CD4-positive, alpha-beta T cell treated with Interleukin-17A for 1 hour (primary cell): ENCODE measurements at places on chromosomes 13 and 19.
A peak's percentile ranks its signal among the peaks of the same experiment; 100 is the strongest.

DNA sequence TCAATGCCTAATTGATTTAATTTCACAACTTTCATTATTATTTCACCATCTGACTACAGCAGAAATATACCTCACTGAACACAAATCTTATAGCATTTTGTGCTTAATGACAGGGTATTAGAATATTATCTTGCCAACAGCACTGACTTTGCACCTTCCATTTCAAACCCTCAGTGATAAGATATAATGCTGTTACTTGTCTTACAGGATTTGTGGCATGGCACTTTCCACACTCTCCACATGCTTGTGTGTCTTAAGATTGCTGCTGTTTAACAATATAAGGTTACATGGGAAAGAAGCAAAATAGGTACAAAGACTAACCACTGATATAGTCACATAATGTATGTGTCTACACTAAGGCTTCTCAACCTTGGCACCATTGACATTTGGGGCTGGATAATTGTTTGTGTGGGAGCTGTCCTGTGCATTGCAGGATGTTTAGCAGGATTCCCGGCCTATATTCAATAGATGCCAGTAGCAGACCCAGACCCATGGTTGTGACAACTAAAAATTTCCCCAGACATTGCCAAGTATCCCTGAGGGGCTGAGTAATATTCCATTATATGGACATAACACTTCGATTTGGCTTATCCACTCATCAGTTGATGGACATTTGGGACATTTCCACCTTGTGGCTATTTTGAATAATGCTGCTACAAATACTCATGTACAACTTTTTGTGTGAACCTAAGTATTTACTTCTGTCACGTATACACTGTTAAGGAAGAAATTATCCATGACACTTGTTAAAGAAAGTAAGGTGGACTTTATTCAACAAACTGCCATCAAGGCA lies 5.7 kb upstream of the DIAPH3 start:
- DNase-seq, result no peak

- no peak for DNase-seq
Measured at GRCh38 chr19:15213715-15214381, 13.1 kb upstream of the NOTCH3 start.

DNA sequence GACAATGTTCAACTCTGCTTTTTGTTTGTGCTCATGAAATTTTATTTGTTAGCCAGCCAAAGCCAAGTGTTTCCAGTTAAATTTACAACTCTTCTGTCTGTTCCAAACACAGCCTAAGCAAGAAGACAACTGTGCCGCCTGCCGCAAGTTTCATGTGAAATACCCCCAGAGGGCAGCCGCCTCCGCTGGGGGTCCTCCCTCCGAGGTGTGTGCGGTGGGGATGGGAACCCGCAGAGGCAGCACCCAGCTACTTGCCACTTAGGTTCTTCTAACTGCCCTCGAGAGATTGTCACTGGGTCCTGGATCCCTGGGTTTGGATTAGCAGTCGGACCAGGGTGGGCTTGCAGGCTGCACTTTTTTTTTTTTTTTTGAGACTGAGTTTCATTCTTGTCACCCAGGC lies 28.5 kb downstream of the ATP11A start:
- no peak for DNase-seq

GRCh38 chr13:77184455-77184854 lies 142.4 kb downstream of the MYCBP2 start:
- peak; percentile 5 for DNase-seq

DNA sequence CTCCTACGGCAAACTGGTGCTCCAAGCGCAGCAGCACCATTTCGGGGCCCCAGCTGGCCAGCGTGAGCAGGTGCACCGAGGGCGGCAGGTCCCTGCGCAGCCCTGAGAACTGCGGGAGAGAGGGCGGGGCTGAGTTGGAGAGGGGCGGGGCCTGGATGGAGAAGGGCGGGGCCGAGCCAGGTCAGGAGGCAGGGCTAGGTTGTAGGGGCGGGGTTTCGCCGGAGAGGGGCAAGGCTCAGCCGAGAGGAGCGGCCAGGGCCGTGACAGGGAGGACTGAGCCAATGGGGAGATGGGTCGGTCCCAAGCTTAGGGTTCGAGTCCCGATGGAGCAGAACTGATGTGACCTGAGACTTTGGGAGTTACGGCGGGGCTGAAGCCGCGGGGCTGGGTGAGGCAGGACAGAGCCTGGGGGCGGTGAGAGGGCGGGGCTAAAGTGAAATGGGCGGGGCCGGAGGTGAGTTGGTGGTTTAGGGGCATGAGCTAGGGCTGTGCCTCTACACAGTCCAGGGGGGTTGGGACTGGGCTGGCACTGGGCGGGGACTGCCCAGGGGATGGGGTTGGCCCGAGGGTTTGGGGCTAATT lies 19.0 kb downstream of the MAN2B1 start:
- DNase-seq, result peak; percentile 39

DNA sequence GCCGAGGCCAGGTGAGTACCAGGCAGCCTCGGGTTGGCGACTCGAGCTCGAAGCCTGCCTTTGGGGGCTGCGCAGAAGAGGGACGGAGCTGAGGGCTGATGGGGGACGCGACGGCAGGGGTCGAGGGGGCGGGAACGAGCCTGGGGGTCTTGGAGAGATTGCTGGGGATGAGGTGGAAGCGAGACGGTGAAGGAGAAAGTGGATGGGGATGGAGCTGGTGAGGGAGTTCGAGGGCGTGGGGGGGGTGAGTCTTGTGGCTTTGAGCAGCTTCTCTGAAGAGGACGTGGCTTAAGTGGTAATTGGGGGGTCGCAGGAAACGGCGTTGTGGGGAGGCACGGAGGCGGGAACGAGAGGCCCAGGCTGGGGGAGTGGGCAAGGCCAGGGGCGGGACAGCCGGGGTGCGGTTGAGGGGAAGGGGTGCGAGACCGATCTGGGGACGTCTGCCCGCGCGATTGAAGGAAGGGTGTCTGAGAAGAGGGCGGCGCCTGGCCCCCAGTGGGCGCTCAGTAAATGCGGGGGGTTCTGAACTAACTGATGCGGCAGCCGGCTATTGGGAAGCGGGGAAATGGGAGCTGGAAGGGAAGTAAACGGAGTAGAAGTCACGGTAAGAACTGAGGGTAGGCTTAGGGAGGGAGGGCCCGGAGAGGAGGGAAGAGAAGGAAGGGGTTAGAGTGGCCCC lies 426 bp downstream of the MYO9B start:
- DNase-seq, result peak; percentile 72

- no peak for DNase-seq
Measured at GRCh38 chr13:21688056-21688455, 17.2 kb downstream of the FGF9 start.

DNA sequence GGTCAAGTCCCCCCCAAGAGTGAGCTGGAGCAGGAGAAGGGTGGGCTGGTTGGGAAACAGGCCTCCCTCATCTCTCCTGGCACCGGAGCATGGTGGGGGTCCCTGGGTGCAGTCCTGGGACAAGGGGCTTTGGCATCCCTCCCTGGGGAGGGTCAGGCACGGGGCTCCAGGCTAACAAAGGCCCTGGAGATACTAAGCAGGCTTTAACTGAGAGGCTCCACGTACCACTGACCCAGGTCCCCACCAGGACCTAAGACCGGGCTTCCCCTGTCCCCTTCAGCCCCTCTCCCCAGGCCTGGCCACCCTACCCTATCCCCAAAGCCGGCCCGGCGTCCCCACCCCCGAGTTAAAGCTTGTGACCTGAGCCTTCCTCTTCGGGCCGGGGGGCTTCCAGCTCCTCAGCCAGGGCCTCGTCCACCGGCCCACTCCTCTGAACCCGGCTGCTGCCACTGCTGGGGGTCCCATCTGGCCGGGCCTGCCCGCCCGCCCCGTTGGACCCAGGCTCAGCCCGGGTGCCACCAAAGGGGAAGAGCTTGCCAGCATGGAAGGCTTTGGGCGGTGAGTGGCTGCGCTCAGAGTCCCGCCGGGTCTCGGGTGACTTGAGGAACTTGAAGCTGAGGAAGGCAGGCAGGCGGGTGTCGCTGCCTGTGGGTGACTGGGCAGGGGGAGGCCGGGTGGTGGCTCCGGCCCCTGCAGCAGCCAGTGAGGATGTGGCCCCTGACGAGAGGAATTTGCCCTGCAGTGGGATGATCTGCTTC lies 10.1 kb downstream of the ANO8 start:
- DNase-seq, result no peak

DNA sequence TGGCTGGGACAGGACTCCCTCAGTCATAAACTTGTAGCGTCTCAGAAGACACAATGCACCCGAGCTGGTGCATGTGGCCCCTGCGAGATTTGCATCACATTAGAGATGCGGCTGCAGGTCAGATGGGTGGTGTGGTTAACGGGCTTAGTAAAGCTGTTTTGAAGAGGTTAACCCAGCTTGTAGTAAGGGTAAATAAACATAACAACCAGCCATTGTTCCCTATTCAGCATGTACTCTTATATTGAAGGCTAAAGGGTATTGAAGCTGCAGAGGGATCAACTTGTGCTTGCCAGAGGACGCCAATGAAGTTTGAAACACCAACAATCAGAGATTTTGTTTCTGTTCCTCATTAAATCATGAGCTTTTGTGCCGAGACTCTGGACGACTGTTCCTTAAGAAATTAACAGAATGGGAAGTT lies 79.4 kb downstream of the ZIC5 start:
- no peak for DNase-seq

DNA sequence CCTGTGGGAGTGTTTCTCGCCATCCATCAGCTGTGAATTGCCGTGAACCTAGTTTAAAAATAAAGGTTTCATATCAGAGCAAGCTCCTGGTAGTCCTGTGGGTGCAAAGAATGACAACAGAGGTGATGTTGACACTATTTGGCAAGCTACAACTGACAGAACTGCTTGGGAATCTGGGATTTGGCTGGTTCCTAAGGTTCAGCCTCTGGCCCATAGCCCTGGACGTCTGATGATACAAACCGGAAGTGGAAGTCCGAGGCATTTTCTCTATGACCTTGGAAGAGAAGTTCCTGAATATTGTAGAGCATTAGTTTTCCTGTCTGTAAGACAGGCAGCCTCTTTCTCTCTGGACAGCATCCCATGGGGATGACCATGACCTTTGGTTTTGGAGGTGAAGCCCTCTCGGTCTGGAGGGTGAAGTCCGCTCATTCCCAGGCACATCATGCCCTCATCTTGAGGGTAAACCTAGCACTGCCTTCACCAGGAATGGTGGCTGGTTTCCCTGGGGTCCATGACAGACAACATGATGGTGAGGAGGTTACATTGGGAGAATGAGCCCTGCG lies 29.1 kb downstream of the GATAD2A start:
- DNase-seq, result no peak

DNA sequence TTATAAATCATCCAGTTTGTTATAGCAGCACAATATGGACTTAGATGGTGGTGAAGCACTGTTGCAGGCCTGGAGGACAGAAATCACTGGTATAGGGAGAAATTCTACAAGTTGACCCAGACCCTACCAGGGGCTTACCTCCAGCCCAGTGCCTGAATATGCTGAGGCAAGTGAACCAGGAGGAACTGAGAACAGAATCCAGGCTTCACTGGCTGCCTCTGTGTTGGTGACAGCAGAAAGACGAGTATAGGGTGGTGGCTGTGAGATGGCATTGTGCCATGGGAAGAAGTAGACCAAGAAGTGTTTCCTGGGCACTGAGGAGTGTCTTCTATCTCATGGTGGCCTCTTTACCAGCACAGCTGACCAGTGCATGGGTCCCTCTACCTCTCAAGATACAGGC lies 15.9 kb upstream of the EID2 start:
- DNase-seq, result no peak

DNA sequence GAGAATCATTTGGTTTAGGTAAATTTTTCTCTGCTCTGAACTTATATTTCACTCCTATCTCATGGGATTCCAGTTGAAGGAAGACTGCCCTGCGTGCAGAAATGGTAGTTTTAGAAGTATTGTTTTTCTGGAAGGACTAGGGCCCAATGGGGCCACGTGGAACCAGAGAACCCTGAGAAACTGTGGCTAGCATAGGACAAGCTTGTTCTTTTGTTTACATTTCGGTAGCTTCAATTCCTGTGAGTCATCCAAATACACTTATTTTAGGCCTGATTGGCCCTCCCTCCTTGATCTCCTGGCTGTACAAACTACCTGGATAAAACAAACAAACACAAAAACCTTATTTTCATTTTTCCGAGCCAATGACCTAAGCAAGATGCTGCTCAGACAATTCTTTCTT lies 124.0 kb downstream of the ITGBL1 start:
- no peak for DNase-seq

GRCh38 chr13:22428188-22428828 lies 752.5 kb upstream of the SGCG start:
- no peak for DNase-seq

DNA sequence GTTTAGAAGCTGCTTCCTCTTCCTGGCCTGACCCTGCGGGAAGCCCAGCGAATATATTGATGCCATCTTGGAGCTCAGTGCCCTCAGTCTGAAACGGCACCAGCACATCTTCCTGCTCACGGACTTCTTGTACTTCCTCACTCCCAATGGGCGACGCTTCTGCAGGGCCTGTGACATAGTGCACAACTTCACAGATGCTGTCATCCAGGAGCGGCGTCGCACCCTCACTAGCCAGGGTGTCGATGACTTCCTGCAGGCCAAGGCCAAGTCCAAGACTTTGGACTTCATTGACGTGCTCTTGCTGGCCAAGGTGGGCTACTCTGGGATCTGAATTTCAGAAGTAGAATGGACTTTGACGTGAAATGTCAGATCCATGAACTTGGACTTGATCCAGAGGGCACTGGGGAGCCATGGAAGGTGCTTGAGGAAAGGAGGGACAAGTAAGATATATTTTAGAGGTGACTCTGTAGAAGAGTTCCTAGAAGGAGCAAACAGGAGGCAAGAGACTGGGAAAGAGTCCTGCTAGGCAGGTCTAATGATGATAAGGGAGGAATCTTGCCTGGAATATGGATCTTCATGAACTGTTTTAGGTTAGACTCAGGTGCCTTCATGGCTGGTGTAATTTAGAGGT lies 38.4 kb upstream of the CYP4F8 start:
- no peak for DNase-seq

DNA sequence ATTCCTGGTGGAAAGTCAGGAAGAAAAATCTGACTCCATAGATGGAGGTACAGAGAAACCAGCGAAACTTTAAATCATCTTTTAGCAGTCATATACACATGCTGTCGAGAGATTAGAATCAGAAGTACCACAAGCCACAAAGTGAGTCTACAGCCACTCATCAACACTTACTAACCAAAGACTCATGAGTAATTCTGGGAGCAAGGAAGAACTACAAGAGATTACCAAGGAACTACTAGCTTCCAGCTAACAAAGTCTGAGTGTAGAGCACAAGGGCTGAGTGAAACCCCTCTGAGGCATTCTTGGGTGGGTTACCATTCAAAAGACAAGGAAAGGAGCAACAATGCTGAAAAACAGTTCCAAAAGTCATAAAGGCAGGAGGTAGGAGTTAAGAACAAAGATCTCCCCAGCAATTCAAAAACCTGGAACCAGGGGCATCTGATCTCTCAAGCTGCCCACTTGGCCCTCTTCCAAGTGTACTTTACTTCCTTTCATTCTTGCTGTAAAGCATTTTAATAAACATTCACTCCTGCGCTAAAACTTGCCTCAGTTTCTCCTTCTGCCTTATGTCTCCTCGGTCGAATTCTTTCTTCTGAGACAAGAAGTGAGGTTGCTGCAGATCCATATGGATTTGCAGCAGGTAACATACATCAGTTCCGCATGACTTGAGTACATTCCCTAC lies 13.0 kb downstream of the RBM26 start:
- peak; percentile 58 for DNase-seq
